CD4-positive, alpha-beta T cell treated with Interleukin-17A for 1 hour (primary cell): ENCODE measurements at places on chromosomes 6 and 20.
A peak's percentile ranks its signal among the peaks of the same experiment; 100 is the strongest.

GRCh38 chr6:82783587-82784236 lies 281.9 kb downstream of the UBE3D start:
- DNase-seq = no peak

DNA sequence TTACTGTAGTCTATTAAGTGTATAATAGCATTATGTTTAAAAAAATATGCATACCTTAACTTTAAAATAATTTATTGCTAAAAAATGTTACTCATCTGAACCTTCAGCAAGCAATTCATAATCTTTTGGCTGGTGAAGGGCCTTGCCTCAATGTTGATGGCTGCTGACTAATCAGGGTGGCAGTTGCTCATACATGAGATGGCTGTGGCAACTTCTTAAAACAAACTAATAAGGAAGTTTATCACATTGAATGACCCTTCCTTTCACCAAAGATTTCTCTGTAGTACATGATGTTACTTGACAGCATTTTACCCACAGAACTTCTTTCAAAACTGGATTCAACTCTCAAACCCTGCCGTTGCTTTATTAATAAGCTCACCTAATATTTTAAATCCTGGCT lies 84.0 kb downstream of the TASP1 start:
- DNase-seq = no peak

DNA sequence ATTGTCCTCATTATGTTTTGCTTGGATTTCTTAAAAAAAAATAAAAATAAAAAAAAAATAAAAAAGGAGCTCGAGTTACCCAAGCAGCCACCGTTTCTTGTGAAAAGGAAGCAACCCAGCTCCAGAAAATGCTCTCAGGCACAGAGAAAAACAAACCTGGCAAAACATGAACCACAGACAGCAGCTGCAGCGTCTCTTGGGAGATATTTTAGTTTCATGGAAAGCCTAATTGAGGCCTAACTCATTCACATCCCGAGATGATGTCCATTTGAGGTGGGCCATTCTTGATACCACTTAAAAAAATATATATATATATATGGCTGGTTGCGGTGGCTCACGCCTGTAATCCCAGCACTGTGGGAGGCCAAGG lies 13.7 kb upstream of the MRAP2 start:
- DNase-seq = no peak

DNA sequence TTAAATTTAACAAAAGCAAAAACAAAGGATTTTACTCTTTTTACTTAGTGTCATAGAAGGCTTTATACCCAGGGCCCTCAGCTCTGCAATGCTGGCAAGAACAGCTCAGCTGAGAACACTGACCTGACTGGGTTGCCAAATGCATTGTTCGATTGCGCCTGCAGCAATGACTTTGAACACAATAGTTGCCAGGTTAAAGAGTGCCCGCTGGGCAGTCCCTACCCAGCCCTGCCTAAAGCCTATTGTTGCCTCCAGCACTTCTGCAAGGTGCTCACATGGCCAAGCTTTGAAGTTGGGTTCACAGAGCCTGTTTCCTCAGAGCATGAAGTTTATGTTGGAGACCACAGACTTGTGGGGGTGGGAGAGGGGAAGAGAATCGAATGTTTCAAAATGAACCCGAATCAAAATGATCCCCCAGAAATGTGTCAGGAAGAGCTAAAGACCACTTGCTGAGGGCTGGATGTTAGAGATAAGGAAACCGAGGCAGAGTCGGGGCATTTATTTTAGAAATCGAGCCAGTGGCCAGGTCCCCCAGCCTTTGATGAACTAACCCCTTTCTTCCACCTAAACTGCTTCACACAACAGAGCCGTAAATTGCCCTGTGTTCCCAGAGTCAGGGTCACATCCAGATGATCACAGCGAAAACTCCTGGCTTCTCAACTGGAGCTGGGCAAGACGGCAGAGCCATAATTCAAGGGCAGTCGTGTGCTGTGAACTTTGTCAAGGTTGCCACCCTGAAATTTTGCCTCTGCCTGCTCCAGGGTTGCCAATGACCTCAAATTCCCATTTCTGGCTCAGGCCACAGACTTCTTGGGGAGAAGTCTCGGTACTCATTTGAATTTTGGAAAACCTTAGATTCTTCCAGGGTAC lies 55.0 kb downstream of the FOXA2 start:
- no peak for DNase-seq

GRCh38 chr6:34934516-34934915 lies 45.5 kb downstream of the ANKS1A start:
- DNase-seq = no peak

DNA sequence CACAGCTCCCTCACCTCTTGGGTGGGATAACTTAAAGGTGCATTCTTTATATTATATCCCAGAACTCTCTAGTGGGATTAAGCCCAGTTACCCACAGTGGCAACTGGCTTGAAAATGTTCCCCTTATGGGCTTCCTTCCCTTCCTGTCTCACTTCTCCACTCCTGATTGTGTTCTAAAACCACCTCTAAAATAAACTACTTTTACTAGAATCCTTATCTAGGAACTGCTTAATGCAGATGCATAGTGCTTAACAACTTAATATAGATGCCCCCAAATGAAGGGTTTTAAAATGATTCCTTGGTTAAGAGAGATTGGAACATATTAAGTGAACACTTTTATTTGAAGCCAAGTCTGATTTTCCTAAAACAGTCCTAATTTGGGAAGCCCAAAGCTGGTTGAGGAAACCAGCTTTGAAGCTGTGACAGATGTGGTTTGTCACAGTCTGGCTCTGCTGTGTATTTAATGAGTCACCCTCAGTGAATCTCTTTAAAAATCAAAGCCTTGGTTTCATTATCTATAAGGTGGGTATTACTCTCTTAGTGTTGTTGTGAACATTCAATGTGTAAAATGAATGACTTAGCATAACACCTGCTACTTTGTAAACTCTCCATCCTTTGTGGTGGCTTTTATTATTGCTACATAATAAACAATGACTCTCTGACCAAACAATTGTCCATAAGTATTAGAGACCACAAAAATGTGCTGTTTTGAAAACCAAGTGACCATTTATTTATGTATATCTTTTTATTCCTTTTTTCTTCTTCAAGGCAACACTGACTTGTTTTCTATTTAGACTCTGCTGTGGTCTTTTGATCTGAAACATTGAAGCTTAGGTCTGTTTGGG lies 24.4 kb downstream of the PLCB1 start:
- DNase-seq = peak; percentile 42

DNA sequence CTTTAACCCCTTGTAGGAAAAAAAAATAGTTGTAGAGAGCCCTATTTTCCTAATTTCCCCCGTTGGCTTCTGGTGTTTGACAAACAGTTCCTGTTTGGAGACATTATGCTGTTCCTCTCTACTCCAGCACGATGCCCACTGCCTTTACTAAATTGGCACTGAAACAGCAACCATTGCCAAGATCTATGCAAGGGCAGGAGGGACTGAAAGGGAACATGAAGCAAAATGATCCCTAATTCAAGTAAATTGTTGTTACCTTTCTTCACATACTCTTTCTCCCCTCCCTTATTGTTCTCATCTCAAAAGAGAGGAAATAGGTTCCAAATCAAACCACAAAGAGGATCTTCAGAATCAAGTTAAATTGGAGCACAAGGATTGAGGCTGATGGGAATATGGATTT lies 764.1 kb upstream of the MMS22L start:
- DNase-seq = no peak

- no peak for DNase-seq
Measured at GRCh38 chr20:24578567-24579415, 109.4 kb downstream of the SYNDIG1 start.

DNA sequence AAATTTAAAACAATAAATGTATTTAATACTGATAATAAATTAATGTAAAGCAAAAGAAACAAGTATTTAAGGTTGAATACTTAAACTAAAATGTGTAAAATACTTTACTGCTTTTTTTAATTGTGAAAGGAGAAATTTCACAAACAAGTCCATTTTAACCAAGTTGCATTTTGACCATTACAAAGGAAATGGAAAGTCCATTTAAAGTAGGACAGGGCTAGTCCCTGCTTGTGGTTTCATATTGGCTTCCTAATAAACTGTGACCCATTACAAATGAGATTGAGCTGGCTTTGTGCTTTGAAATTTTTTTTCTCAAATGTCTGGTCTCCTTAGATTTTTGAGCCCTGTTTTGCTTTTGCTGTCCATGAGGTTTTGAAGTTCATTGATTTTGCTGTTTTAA lies 527.6 kb downstream of the MAFB start:
- DNase-seq = no peak

DNA sequence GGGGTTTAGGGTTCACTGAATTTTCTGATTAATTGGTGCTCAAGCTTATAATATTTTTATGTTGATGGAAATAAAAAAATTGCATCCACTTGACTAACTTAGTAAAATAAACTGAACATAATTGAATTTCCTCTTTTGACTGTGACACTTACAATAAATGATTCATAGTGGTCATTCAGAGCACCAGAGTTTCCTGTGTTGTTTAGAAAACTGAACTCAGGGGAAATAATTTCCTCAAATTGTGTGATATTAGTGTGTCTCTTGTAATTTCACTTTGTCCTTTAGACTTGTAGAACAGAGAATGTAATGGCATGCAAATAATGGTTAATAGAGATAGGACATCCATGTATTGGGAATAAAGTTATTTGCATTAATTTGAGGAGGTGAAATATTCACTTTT lies 319.7 kb upstream of the MAN1A1 start:
- DNase-seq = no peak

- peak; percentile 93 for DNase-seq
Measured at GRCh38 chr6:157379656-157380457, 1.1 kb upstream of the ZDHHC14 start.

GRCh38 chr20:19530006-19530405 lies 228.1 kb upstream of the RIN2 start:
- no peak for DNase-seq

DNA sequence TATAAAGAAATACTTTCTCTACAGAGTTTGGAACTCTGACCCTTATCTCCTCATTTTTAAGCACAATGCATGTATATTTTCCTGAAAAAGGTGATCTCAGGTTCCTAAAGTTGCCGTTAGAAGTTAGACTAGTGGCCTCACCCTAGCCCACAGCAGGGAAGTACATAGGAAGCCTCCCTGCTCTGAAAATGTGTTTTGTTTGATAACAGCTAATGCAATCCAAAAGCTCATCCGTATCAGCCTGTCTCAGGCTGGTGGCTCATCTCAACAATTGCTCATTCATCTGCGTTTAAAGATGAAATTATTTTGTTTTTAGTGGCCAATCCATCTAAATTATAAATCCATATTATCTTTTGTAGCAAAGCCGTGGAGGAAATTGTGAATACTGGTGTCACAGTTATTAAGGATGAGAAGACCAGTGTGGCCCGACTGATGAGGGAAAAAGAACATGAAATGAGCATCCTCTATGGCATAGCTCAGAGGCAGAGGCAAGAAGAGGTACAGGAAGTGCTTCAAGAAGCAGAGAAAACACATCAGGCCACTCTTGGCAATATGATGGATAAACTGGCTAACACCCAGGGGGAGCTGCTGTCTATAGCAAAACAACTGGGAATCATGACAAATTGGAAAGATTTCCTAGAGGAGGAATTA lies 20.1 kb downstream of the C6orf163 start:
- DNase-seq = no peak

GRCh38 chr6:77466451-77467437 lies 3.5 kb upstream of the HTR1B start:
- DNase-seq = peak; percentile 19

DNA sequence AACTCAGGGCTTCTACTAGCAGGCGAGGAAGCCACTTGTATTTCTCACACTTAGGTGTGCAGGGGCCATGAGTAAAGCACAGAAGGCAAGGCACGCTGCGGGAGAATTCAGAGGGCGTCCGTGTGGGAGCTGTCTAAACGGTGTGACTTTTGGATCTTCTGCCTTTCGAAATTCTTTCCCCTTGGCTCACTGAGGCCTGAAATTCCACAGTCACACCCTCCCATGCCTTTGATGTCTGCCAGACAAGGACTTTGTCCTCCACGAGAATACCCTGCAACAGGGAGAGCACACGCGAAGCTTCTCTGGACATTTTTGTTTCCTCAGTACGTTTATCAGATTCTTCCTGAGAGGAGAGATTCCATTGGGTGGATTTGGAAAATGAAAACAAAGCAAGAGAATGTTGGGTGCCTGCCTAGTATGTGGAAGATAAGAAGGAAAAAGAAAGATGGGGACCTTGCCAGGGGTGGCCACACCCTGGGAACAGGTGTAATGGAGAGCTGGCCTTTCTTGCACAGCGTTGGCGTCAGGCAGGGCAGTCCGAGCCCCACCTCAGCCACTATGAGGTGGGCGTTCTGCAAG lies 235.7 kb downstream of the MYLK4 start:
- no peak for DNase-seq
